ENCODE measurements at places on chromosomes 12 and 14. TPM values are rescaled to one million over a fixed set of nuclear protein-coding genes. Genes with fewer than 3 reads are reported as not detected.

KRT79 gene
- 0.26 TPM for total RNA-seq

BMP4 gene
- total RNA-seq: 0.13 TPM

CAPS2 gene
- 1.1 TPM for total RNA-seq

NPFF gene
- not detected for total RNA-seq

DNA sequence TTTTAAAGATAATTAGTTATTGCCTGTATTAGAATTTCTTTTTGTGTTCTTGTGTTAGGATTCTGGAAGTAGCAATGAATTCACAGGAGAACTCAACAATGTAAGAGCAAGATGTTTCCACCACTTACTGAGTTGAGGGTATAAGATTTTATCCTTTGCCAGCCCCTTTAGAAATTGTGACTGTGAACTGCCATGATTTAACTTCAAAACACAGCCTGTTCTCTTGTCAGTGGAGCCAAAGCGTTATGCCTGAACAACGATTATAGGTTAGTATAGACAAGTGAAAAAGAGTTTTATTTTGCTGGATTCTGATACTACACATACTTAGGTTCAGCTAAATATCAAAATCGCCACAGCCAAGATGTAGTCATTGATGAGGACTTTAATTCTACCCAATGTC is 101.6 kb downstream of the CRADD start:
- no peak for DNase-seq

- DNase-seq: no peak
Observed at GRCh38 chr12:46693034-46693433, 132.8 kb downstream of the SLC38A4 start.

- DNase-seq: peak; percentile 32
Observed at GRCh38 chr12:96473394-96474093, 15.8 kb upstream of the CFAP54 start.

DNA sequence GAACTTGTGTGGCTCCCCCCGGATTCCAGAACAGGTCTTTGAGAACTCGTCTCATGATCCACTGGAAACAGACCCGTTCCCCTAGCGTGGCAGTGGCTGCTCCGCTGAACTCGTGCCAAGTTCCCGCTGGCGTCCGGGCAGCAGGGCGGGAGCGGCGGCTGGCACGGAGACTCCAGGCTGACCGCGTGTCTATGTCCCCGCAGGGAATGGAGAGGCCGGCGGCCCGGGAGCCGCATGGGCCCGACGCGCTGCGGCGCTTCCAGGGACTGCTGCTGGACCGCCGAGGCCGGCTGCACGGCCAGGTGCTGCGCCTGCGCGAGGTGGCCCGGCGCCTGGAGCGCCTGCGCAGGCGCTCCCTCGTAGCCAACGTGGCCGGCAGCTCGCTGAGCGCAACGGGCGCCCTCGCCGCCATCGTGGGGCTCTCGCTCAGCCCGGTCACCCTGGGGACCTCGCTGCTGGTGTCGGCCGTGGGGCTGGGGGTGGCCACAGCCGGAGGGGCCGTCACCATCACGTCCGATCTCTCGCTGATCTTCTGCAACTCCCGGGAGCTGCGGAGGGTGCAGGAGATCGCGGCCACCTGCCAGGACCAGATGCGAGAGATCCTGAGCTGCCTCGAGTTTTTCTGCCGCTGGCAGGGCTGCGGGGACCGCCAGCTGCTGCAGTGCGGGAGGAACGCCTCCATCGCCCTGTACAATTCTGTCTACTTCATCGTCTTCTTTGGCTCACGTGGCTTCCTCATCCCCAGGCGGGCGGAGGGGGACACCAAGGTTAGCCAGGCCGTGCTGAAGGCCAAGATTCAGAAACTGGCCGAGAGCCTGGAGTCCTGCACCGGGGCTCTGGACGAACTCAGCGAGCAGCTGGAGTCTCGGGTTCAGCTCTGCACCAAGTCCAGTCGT is 1.5 kb downstream of the APOLD1 start:
- DNase-seq: peak; percentile 68

- peak; percentile 56 for DNase-seq
Observed at GRCh38 chr14:98692832-98693231, 579.2 kb downstream of the BCL11B start.

DNA sequence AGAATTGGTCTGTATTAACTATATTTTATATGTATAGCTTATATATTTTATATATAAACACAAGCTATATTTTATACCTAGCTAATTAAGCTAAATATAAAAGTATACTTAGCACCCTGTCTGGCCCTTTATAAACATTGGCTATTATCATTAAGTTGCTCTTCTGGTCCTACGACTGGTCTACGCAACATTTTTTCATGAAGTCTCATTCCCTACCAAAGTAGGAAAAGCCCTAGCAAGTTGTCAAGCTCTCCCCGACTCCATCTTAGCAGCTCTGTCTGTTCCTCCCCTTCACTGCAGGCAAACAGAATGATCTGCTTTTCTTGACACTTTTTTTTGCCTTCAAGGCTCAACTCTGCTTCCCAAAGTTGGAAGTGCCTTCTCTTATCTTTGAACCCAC is 36.7 kb upstream of the ELK3 start:
- peak; percentile 47 for DNase-seq

DNA sequence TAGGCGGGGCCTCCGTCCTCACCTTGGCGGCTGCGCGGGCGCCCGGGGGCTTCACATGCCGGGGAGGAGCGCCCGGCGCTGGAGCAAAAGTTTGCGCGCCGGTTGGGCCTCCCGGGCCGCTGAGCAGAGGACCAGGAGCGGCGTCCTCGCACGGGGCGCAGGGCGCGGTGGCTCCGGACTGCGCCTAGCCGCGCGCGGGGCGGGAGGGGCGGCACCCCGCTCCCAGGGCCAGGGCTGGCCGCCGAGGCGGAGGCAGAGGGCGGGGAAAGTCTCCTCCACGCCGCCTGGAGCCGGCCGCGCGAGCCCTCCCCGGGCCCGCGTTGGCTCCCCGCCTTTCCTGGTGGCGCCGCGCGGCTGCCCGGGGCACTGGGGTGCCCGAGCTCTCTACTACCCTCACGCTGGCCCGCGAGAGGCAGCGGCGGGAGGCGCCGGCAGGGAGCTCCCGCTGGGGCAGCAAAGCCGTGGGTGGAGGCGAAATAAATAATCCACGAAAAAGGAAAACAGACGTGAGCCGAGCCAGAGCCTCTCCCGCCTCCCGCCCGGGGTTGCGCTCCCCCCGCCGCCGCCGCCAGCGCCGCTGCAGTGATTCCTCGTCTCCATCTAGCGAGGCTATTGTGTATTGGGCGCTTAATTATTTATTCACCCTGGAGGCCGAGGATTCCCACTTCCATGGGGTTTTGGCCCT is 400 bp upstream of the PRIMA1 start:
- no peak for DNase-seq

- no peak for DNase-seq
Observed at GRCh38 chr14:79256380-79256779, 954.9 kb downstream of the DIO2 start.

GRCh38 chr12:117069101-117069797 is 30.0 kb downstream of the TESC start:
- no peak for DNase-seq

- DNase-seq: no peak
Observed at GRCh38 chr12:127396734-127397133, 870.2 kb upstream of the TMEM132C start.

DNA sequence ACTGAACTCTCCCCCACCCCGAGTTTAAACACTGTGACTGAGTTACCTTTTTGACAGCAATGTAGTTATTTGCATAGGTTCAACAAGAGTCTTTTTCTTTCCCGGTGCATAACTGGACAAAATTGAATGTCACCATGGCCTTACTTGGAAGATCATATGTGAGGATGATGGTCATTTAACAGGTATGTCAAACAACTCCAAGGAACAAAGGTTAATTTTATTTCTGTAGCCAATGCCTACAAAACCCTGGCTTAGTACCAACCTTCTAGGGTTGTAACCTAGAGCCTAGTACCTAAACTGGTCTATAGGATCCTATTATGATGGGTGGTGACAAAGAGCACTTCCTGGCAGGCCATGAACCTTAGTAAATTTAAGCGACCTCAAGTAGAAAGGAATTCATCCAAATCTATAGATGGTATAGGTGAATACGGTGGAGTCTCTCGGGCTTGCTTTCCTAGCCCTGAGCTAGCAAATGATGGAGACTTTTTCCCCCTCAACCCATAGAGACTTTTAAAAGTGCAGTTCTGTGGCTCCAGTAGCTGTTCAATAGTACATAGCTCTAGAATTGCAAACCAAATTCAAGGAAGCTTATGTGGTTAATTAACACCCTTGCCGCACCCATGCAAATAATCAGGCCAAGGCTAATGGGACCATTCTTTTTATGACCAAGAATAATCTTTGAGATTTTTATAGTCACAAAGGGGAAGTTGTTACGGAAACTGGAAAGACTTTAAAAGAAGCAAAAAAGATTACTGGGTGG is 89.0 kb downstream of the SLC38A1 start:
- DNase-seq: no peak

Data from bronchial epithelial cell (primary cell).